Activated naive CD4-positive, alpha-beta T cell treated with anti-CD3 and anti-CD28 coated beads, Interleukin-2, amount 50 U/mL, for 72 hours (primary cell): ENCODE measurements at places on chromosomes 5 and 9.

DNA sequence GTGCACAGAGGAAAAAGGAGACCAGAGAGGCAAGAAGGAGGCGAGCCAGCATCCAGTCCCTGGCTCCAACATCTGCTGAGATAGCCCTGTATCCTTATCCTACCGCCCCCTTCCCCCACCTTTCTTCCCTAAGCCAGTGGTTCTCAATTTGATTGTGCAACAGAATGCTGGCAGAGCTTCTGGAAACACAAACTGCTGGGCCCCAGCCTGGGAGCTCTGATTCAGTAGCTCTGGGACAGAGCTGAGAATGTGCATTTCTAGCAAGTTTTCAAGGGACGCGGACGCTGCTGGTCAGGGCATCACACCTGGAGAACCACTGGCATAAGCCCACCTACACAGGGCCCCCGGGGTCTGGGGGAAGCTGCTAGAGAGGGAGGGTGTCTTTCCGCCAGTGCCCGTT, 21.1 kb downstream of the AK8 start:
- no peak for DNase-seq

GRCh38 chr9:70131296-70131695, 87.6 kb downstream of the MAMDC2 start:
- no peak for DNase-seq

DNA sequence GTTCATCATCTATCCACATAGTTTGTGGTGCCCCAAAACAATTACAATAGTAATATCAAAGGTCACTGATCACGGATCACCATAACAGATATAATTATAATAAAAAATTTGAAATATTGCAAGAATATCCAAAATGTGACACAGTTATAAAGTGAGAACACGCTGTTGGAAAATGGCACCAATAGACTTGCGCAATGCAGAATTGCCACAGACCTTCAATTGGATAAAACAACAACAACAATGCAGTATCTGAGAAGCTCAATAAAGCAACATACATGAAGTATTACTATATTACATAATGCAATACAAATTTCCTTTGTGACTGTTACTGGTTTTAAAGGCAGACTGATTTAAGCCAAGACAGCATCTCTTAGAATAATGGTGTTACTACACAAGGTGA, 44.7 kb upstream of the PRRC1 start:
- DNase-seq: no peak

DNA sequence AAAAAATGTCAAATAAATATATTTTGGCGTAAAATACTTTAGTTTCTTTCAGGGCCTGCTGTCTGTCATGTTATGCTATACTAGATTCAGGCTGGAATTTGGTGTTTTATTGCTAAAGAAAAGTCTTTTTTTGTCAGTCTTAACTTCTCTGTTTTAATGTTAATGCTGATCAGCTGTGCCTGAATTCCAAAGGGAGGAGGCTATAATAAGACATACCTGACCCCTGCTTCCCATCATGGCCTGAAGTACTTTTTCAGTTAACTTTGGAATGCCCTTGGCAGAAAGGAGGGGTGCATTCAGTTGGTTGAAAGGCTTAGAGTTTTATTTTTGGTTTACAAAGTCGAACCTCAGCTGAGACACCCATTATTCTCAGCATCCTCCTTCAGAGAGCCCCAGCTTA, 58.1 kb upstream of the PANK3 start:
- DNase-seq: no peak

GRCh38 chr5:6197427-6197826, 180.9 kb downstream of the MED10 start:
- DNase-seq: no peak

DNA sequence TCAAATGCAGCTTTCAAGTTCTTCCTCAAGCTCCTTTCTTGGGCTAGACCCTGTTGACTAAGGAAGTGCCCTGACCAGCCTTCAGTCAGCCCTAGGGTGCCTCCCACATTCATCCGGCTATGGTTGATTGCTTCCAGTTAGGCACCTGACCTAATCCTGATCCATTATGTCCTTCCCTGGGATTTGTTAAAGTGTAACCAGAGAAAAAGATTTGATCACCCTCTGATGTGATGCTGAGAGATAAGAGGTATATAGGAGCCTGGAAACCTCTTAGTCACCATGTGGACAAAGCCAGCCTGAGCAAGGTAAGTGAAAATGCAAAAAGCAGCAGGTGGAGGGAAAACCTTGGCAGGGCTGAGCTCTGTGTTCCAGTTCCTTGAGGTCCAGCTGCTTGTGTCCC, 178.8 kb upstream of the ERCC6L2 start:
- DNase-seq: no peak

DNA sequence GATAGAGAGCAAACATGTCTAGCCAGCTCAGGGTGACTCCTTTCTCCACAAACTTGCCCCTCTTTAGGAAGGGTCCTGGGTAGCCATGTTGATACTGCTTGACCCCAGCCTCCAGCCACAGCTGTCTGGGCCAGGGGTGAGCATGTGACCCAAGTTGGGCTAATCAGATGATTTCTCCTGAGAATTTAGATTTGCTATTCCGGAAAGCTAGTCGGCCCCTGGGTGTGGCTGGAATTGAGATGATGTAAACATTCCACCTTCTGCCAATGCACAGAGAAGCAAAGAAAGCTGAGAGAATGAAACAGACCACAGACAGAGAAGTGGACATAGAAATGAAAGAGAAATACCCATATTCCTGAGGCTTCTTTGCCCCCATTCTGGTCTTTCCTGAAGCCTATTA, 17.8 kb upstream of the B4GALT1 start:
- DNase-seq: no peak

GRCh38 chr5:149452665-149453617, 73.8 kb upstream of the IL17B start:
- no peak for DNase-seq

DNA sequence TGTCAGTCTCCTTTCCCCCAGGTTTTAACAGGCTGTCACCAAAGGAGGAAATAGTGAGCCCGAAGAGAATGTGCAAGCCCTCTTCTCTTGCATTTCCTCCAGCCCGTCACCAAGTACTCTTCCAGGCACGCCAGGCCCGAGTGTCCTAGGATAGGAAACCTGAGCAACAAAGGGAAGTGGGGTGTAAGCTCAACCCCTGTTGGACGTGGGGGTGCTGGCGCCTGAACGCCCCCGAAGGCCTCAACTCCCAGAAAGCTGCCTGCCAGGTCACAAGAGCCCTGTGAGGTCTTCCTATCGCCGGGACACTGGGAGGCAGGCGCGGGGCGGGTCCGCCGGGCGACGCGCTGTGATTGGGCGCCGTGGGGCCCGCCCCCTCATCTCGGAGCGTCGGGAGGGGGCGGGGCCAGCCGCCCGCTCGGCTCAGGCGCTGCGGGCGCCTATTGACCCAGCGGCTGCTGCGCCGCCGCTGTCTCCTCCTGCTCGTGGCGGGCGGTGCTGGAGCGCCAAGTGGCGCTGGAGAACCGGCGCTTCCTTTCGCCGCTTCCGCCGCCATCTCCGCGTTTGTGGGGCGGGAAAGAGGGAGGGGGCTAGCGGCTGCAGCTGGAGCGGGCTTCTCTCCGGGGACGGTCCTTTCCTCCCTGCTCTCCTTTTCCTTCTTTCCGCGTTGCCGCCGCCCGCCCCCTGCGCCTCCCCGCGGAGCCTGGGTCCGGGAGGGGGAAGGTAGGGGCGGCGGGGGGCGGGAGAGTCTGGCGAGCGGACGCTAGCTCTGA, 572 bp upstream of the MAN2A1 start:
- DNase-seq: peak; percentile 89

DNA sequence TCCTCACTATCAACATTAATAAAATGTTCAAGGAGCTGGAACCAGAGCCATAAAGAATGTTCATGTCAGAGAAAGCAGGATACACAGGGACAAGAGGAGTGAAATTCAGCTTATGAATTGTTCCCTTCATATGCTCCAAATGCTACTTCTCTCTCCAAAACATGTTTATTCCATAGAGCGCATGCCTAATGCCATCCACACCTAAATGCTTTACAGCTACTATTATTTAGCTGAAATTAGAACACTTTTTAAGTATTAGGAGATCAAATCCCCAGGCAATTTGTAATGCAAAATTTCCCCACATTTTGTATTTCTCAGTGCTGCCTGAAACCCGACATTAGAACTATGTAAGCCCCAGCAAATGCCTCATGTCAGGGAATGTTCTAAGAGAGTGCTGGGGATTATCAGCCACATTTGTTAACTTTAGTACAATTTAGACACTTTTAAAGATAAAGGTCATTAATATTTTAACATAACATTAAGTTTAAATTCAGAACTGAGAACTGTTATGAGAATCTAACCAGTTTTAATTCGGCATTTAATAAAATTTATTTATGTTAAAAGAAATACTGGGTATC, 75.5 kb downstream of the PPP2R2B start:
- DNase-seq: no peak

GRCh38 chr5:55668356-55668755, 43.8 kb downstream of the SLC38A9 start:
- no peak for DNase-seq

DNA sequence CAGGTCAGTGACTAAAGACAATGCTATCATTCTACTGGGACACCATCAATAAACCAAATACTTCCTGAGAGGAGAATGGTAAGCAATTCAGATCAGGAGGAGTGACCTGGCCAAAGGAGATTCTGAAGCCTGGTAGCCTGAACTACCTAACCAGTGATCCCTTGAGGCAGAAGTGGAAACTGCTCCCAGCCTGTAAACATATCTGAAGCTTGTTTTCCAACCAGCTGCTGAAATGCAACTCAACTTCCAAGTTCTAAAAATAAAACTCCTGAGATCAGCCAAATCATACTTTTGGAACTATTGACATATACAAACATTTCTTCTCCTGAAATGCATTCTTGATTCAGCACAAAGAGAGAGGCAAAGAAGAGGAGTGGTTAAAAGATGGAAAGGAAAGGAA, 204.1 kb downstream of the EBF1 start:
- DNase-seq: no peak

GRCh38 chr5:132753135-132753987, 6.1 kb downstream of the CCNI2 start:
- no peak for DNase-seq

- no peak for DNase-seq
Measured at GRCh38 chr5:67164856-67165525, 31.6 kb downstream of the CD180 start.

- DNase-seq: no peak
Measured at GRCh38 chr5:167180906-167181305, 1110.5 kb upstream of the WWC1 start.

GRCh38 chr5:12272389-12272788, 368.1 kb upstream of the CTNND2 start:
- no peak for DNase-seq

DNA sequence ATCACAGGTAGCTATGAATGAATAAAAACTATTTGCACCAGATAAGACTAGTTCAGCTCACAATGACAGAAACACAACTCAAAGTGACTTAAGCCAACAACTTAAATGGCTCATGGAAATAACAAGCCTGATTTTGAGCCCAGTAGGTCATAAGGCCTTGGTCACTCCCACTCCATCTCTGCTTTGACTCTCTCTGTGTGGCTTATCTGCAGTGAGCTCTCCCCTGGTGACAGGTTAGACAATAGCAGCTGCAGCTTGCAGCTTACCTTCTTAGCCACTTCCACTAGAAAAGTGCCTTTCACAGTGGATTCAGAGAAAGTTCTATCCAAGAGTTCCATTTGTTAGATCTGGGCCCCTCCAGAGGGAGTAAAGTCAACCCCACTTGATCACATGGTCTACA, 315.7 kb downstream of the RAB3C start:
- no peak for DNase-seq

GRCh38 chr5:42858031-42858643, 46.4 kb upstream of the SELENOP start:
- no peak for DNase-seq

- no peak for DNase-seq
Measured at GRCh38 chr9:89555451-89556375, 49.1 kb upstream of the GADD45G start.

DNA sequence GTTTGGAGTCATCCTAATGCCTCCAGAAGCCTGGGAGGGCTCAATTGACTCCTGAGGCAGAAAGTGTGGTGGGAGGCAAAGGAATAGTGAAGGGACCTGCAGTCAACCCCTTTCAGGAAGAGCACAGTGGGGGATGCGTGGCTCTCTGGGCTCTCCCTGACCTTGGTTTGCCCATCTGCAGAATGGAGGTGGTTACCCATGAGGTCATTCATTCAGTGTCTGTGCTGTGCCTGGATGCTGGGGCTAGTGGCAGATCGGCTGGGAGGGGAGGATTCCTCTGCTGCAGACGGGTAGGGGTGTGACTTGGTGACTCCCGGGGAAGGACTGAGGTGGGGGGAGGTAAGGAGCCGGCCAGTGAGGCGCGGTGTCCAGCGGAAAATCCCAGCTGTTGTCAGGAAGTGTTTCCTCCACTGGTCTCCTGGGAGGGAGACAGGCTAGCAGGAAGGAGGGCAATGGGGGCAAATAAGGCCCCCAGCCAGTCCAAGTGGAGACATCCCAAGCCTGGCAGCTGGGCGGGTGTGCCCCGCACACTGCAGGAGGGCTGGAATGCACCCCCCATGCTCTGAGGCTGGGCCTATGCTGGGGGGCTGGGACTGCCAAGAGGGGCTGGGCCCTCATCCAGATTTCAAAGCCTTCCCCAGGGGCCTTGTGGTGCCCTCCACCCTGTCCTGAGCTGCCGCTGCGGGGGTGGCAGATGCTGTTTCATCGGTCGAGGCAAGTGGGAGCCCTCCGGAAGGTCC, 10.9 kb downstream of the CXXC5 start:
- no peak for DNase-seq
